ENCODE measurements at places on chromosomes 3 and 15.

- DNase-seq: no peak
Measured at GRCh38 chr15:80611543-80612080, 83.5 kb upstream of the ABHD17C start.

- DNase-seq: no peak
Measured at GRCh38 chr3:12974334-12974733, 98.9 kb downstream of the IQSEC1 start.

- no peak for DNase-seq
Measured at GRCh38 chr3:159950156-159950898, 38.3 kb upstream of the IL12A start.

- DNase-seq: no peak
Measured at GRCh38 chr3:54366839-54367238, 244.5 kb downstream of the CACNA2D3 start.

- no peak for DNase-seq
Measured at GRCh38 chr15:39051626-39052322, 487.2 kb upstream of the RASGRP1 start.

DNA sequence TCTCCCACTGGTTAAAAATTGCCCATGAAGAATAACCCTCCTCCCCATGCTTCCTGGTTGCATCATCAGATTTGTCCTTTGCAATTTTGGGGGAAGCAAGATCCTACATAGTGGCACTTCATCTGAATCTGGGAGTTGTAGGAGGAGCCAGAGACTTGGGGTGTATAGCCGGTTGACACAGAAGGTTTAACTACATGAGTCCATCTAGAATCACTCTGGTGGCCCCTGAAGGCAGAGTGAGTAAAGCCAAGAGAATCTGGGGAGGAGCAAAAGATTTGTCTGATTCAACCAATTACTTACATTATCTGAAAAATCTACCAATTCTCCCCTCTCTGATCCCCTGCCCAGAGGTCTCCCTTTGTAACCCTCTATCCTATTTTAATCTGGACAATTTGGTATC lies 50.1 kb downstream of the SYN2 start:
- DNase-seq: no peak

- DNase-seq: no peak
Measured at GRCh38 chr15:84782346-84782745, 34.0 kb downstream of the ZNF592 start.

- DNase-seq: no peak
Measured at GRCh38 chr3:165156757-165157420, 39.3 kb downstream of the SLITRK3 start.

DNA sequence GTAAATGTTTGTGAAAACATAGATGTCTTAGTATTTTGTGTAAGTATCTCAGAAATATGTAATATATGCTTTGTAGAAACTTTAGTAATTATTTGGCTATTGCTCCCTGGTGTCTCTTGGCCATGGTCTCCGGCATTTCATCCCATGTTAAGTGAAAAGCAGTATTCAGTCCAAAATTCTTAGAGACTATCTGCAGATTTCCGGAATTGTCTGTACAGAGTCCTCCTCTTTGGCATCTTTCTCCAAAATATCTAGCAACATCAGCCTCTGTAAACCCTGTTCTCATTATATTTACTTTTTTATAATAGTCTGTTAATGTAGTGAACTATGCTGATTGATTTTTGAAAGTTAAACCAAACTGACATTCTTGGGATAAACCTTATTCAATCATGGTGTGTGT lies 352.7 kb downstream of the ARPP21 start:
- no peak for DNase-seq

DNA sequence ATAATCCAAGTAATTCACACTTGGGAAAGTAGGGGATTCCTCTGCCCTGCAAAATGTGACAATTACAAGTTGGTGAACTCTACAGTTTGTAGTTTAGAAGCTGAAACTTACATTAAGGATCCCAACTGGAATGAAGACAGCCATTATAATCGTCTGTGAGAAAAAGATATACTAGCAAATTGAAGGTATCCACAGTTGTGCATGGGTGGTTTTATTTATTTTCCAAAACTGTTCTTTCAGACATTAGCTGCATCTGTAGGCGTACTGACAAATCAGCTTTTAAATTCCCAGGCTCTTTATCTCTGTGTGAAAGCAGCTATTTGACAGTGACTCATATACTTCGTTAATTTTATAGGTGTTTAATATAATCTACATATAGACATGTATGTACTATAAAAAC lies 12.5 kb upstream of the ISL2 start:
- DNase-seq: no peak

GRCh38 chr15:88484682-88485331 lies 17.3 kb downstream of the MRPS11 start:
- no peak for DNase-seq

- DNase-seq: no peak
Measured at GRCh38 chr3:42053476-42053875, 37.7 kb upstream of the TRAK1 start.

DNA sequence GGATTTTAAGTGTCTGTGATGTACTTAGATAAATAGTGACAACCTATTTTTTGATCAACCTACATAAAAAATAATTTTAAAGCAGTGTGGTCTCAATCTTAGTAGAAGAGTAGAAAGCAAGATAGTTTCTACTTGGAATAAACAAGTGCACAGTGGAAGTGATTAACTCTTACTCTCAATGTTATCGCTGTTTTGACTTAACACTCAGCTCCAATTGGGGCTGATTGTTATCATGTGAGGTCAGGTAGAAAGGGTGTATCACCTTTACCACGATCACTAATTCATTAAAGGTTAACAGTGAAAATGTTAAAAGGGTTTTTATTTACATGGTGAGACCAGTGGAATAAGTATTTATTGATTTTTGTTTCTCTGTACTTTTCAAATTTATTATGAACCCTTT lies 22.4 kb upstream of the APH1B start:
- no peak for DNase-seq

DNA sequence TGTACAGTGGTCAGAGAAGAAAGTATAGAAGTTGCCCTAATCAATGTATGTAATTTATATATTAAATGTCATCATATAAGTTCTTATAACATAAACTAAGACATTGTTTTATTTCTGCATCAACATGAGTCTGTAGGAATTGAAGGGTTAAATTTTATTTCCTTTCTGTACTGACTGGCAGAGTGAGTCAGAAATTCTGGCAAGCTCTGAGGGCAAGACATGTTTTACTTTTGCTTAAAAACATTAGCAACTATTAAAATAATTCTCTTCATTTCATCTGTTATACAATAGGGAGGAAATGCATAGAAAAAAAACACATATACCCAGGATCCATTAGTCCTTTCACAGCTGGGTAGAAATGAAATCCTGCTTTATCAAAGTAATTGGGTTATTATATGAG lies 171.4 kb upstream of the ALCAM start:
- no peak for DNase-seq

GRCh38 chr3:127673191-127674100 lies 694 bp downstream of the ABTB1 start:
- no peak for DNase-seq

- no peak for DNase-seq
Measured at GRCh38 chr3:56837196-56837955, 35.6 kb upstream of the ARHGEF3 start.

GRCh38 chr15:75114796-75115195 lies 86.9 kb upstream of the C15orf39 start:
- no peak for DNase-seq

DNA sequence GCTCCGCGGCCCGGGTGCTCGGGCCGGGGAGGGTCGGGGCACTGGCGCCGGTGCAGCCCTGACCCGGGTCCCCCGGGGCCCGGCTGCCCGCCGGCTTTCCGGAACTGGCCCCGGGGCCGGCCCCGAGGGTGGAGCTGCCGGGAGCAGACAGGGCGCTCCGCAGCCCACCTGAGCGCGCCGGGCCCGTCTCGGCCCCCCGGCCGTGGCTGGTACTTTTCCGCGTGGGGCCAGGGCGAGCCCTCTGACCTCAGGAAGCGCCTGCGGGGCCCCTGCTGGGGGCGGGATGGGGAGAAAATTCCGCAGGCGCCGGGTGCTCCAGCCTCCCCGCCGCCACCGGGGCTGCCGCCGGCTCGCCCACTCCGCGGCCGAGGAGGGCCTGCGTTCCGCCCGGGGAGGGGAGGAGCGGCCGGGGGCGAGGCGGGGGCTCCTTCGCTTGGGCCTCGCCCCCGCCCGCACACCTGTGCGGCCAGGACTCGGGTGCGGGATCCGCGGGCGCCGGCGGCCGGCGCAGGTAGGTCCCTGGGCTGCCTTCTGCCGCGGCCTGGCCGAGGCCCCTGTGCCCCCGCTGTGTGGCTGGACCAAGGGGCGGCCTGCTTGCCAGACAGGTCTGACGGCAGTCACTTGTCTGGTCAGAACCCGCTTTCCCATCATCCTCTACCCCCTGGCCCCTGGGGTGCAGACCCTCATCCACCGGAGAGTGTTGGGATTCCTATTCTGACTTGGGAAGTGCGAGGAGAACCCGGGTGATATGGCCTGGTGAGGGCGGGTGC lies 3.5 kb downstream of the FURIN start:
- DNase-seq: no peak

- DNase-seq: no peak
Measured at GRCh38 chr3:16173283-16174025, 1.0 kb upstream of the GALNT15 start.

- no peak for DNase-seq
Measured at GRCh38 chr3:66585520-66586095, 84.8 kb upstream of the LRIG1 start.

DNA sequence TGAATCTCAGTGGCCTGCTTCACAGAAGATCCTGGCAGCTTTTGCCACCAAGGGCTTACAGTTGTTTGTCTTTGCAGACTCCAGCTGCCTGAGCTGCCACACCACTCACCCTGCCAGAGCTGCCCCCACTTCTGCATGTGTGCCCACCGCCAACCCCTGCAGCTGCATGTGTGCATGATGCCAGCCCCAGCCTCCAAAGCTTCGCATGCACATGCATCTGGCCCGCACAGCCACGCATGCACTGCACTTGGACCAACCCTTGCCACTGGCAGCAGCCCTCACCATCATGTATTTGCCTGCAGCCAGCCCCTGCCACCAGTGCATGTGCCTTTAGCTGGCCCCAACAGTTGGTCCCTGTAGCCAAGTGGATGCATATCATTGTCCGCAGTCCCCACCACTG lies 31.3 kb downstream of the CCDC54 start:
- no peak for DNase-seq

DNA sequence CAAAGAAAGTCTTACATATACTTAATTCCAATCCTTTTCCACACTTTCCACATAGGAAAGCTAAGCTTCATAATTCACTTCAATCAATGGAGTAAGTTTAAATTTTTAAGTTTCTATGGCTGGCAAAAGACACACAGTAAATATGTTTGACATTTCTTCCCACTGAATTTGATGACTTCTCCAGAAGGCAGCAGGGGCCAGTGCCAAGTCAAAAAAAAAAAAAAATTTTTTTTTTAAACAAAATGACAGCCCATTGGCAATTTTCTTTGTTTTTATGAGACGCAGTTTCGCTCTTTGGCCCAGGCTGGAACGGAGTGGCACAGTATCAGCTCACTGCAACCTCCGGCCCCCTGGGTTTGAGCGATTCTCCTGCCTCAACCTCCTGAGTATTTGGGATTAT lies 28.7 kb downstream of the ATP13A3 start:
- DNase-seq: no peak

DNA sequence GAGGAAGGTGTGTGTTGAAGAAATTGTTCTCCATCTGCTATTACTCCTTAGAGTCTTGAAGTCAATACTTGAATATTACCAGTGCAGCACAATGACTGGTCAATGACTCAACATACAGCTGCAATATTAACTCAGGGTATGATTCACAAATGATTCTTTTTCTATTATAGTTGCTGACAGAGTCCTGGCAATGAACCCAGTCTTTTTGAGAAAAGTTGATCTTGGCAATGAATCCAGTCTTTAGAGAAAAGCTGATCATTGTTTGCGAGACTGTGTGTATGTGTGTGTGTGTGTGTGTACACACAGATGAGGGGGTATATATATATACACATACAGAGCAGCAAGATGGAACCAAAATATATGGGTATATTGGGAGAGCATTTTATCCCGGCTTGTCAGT lies 315.1 kb downstream of the ZNF385D start:
- DNase-seq: no peak

DNA sequence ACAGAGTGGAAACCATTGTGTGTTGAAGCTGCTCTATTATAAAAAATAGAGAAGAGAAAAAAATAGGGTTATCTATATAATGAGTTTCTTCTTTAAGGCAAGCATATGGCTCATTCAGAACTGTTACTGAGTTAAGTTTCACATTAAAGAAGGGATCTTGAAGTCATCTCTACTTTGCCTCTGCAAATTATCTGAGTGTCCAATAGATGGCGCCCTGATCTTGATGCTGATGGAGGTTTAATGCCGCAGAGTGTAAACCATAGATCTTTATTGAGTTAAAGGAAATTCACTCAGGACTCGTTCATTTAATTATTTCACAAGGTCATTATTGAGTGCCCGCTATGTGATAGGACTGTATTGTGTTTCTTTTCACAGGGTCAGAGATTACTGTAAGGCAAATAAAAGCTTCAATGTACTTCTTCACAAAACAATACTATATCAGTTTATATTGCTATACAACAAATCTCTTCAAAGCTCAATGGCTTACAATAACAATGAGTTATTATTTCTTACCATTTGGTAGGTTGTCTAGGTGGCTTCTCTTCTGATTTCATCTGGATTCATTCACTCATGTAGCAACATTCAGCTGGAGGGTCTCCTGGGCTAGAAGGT lies 171.4 kb downstream of the NSUN3 start:
- DNase-seq: peak; percentile 4

- no peak for DNase-seq
Measured at GRCh38 chr3:143998266-143998665, 26.6 kb downstream of the DIPK2A start.

DNA sequence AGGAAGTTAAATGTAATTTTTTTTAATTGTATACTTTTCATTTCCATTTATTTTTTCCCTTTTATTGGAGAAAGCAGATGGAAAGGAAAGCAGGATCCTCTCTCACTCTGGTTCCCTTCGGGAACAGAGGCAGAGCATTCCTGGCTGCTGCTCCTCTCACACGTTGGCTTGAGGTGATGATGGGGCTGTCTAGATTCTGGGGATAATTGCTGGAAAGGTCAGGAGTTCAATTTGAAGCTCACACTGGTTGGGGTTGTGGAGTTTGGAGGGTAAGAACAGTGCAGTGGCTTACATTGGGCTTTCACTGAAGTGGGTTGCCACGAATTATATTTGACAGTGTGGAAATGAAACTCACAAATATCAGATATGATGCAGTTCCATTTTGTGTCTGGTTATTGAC lies 57.6 kb downstream of the RARB start:
- DNase-seq: no peak

DNA sequence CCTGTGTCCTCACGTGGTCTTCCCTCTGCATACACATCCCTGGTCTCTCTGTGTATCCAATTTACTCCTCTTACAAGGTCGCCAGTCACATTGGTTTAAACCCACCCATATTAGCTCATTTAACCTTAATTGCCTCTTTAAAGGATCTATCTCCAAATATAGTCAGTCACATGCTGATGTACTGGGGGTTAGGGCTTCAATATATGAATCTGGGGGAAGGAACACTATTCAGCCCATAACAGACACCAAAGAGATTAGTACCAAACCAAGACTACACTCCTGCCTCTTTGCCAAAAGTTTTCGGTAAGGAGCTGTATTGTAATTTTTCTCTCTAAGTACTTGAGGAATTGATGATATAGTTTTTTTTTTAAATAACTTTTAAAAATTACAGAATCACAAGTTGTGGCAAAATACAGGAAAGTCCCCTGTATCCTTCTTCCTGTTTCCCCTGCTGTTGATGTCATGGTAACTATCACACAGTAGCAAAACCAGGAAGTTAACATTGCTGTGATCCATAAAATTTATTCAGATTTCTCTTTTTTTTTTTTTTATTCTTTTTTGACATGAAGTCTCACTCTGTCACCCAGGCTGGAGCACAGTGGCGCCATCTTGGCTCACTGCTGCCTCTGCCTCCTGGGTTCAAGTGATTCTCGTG lies 67.8 kb downstream of the SLCO3A1 start:
- no peak for DNase-seq

GRCh38 chr3:21790466-21790865 lies 39.5 kb upstream of the ZNF385D start:
- DNase-seq: no peak

Data from anterior cingulate cortex (tissue), 58 donors.